ENCODE measurements at places on chromosomes 11 and 22.

DNA sequence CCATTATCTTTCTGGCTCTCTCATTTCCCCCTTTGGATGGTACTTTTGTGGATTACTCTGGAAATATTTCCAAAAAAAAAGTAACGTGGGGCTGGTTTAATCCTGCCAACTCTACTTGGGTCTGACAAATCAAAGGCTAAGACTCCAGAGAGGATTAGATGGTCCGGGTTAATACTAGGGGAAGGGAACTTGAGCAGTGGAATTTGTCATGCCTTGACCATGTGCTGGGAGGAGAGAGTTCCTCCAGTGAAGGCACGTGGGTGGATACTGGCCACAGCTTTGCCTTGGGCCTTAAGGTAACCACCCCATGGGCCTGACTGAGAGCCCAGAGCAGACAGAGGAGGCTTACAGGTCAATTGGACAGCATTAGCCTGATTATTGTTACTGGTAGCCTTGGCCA, 120.3 kb downstream of the NAV2 start:
- no peak for DNase-seq

GRCh38 chr11:2207773-2208621, 36.4 kb upstream of the TH start:
- no peak for DNase-seq

DNA sequence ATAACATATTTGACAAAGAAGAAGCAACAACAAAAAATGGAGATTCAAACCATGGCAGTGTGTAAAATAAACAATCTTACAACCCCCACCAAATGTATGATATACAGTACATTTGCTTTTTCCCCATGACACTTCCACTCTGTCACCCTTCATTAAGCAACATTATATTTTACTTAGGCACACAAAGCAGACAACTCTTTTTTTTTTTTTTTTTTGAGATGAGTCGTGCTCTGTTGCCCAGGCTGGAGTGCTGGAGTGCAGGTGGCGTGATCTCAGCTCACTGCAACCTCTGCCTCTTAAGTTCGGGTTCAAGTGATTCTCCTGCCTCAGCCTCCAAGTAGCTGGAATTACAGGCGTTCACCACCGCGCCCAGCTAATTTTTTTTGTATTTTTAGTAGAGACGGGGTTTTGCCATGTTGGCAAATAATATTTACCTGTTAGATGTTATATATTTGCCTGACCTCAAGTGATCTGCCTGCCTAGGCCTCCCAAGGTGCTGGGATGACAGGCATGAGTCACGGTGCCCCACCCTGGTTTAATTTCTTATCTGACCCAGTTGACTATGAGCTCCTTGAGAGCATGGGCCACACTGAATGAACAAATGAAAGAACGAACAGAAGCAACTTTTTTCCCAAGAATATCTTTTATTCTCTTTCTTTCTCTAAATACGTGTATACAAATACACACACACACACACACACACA, 5.5 kb upstream of the PCF11 start:
- DNase-seq, result no peak

DNA sequence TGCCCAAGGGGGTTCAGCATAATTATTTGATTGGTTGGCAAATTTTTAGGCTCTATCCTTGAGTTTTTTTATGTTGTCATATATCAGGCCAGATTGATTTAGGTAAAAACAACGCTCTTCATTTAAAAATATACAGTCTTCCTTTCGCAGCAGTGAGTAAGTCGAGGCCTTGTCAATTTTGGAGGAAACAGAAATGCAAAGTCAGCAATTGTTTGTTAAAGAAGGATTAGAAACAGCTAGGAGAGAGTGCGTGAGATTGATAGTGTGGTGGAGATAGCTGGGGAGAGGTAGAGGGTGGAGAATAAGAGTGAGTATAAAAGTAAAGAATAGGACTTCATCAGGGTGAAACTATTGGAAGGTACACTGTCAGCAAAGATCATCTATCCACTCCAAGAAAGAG, 830.8 kb downstream of the LUZP2 start:
- DNase-seq, result no peak

DNA sequence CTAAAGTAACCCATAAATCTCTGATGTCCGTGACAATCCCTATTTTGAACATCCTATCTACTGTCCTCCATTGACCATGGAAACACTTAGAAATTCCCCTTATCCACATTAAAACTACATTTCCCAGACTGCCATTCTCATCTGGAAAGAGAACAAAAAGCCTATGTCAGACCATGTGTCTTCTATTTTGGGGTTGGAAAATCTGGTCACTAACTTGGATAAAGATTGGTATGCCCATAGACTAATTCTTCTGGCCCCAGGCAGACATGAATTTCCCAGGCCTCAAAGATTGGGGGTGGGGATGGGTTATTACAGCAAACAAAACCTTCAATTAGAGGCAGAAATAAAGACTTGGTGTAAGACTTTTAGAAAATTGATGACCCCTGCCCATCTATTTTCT, 30.9 kb upstream of the CREB3L1 start:
- DNase-seq, result no peak

GRCh38 chr22:40220316-40221054, 42.8 kb downstream of the TNRC6B start:
- no peak for DNase-seq

- DNase-seq, result no peak
Observed at GRCh38 chr22:37994049-37994448, 9.7 kb upstream of the SOX10 start.

- DNase-seq, result no peak
Observed at GRCh38 chr11:75919525-75919924, 104.5 kb downstream of the UVRAG start.

DNA sequence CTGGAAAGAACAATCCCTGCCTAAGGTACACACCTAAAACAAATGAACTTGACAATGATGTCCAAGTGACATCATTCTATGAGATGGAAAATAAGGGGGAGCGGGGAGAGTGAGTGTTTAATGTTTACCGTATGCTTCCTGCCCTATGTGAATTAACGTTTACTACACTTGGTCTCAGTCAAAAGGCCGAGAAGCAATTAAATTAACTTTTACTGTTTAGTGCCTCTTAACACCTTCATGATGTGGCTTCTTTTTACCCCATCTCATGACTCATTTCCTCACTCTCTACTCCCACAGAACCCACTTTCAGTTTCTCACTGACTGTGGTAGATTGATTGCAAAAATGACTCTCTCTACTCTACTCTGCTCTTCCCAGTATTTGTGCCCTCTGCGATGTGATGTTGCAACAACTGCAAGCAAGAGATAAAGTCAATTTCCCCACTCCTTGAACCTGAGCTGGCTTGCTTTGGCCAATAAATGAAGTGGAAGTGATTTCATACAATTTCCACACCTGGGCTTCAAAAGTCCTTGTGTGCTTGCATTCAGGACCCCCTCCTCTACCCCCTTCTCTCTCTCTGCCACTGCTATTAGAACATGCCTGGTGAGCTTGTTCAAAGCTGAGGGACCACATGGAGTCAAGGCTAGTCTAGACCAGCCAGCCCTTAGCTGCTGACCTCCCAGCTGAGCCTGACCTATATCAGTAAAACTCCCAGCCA, 11.6 kb upstream of the ALKBH3 start:
- peak; percentile 76 for DNase-seq

GRCh38 chr11:70313945-70314344, 43.5 kb downstream of the PPFIA1 start:
- DNase-seq, result no peak

DNA sequence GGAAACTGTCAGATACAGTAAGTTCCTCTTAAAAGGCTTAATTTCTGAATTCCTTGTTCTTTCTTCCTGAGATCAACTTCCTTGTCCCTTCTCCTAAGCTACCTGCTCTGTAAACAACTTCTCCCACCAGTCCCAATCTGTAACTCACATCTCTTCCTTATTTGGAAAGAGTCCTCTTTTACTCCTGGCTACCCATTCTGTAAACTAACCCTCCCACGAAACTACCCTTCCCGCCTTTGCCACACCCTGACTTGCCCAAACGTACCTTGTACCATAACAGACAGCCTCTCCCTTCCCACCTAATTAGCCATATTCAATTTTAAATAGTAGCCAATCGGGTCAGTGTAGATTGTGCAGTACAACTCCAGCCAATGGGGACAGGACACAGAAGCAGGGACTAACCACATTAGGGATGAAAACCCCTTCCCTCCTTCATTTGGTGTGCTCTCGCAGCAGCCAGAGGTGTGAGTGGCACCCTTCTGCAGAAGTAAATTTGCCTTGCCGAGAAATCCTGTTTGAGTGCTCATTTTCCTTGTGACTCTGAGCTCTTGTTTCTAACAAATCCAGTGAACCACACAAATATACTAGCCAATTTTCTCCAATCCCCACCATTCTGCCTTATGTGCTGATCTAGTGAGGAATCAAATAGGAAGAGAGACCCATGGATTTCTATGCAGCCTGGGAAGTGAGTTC, 49.5 kb downstream of the ZNF280B start:
- DNase-seq, result no peak

- no peak for DNase-seq
Observed at GRCh38 chr11:12728417-12728816, 54.2 kb downstream of the TEAD1 start.

- no peak for DNase-seq
Observed at GRCh38 chr11:94217705-94218104, 86.7 kb upstream of the IZUMO1R start.

- no peak for DNase-seq
Observed at GRCh38 chr11:19763330-19763729, 50.7 kb downstream of the NAV2 start.

DNA sequence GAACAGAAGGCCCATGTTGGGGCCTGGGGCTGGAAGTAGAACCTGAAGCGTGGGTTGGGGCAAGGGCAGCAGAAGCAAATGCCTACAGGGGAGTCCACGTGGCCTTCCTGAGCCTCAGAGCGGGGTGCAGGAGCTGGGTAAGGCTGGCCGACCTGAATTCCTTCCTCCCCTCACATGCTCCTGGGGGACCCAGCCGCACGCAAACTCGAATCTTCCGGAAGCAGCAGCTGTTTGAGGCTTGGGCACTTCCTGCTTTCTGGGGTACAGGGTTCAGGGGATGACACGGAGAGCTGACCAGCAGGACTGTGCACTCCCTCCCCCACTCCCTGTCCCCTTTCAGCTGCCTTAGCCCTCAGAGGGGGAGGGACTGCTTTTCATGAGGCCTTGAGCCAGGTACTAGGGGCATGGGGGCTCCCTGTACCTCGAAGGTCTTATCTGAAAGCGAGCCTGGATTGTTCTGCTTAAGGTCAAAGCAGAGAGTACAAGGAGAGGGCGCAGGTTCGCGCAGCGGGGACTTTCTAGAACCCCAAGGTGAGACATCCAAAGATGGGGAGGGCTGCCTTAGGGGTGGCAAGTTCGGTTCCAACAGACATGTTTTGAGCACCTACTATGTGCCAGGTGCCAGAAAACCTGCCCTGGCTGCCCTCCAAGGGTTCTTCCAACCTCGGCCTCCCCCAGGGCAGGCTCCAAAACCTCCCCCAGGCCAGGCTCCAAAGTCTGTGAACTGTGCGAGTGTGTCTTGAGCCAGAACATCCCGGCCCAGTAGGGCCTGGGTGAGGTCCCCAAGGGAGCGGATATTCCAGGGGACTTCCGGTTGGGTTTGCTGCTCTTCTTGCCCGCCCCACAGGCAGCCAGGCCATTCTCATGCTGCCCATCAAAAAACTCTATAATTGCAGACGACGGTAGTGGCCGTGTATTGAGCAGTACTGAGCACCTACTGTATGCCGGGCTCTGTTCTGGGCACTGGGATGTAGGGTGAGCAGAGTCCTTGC, 1.7 kb downstream of the NCF4 start:
- peak; percentile 77 for DNase-seq

GRCh38 chr22:28051787-28052356, 132.8 kb upstream of the PITPNB start:
- DNase-seq, result peak; percentile 24

DNA sequence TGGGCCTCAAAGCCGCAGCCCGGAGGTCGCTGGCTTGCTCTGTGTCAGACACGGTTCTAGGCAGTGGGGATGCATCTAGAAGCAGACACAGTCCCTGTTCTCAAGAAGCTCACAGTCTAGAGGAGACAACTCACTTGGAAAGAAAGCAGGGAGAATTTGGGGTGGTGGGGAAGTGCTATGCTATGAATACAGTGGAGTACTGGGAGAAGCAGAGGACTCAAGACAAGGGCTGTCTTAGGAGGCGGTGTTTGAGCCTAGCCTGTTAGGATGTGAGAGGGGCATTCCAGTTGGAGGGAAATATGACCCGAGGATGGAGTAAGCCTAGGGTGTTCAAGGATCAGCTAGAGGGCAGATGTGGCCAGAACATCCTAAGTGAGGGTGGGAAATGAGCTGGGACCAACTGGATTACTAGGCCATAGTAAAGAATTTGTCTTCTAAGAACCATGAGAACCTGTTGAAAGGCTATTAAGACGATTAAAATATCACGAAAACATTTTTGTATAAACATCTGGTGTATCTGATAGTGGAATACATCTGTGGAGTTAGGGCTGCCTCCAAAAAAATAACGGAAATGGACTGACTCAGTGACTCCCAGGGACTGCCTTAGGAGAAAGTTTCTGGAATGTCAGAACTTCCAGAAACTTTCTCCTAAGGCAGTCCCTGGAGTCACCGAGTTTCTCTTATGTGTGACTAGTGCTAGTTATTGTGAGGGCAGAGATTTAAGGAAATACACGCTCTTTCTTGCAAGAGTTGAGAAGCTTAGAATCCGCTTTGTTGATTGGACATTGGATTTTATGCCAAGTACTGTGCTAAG, 1.1 kb upstream of the PITPNB start:
- DNase-seq, result no peak

GRCh38 chr22:42632096-42632495, 8.3 kb downstream of the ATP5MGL start:
- peak; percentile 26 for DNase-seq

DNA sequence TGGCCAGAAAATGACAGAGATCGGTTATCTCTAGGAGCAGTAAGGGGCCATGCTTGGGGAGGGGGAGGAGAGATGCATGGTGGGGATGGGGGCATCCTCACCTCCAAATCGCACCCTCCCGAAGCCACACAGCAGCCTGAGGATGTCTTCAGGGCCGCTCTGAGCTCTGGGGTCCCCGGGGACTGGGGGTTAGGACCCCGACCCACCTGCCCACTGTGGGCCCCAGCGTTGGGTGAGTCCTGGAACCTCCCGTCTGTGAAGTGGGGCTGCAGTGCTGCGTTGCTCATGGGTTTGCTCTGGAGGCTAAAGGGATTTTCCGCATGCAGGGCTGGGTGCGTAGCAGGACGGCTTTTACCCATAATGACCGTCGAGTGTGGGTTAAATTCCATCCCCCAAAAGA, 1046.3 kb downstream of the BRD1 start:
- peak; percentile 9 for DNase-seq

DNA sequence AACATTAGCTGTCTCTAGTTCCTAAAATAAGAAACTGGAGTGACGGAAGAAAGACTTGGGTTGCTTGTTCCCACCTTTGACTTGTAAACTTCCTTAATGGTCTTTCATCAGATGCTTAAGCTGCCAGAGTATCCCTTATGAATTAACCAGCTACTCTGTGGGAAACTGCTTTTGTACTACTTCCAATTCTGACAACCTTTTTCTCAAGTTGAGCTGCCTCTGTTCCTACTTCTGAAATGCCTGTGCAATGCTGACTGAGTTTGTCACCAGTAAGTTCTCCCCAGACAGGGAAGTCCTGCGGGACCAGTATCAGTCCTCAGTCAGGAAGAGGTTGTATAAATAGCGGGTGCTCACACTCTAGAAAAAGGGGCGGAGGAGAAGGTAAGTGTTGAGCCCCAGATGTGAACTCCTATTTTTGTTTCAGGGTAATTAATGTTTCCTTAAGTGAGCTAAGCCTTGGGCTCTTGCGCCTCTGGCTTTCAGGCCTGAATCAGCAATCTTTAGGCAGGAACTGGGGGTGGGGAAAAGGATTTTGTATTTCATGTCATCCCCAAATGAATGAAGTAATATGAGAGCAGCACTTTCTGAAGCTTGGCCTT, 67.2 kb downstream of the CECR2 start:
- no peak for DNase-seq

GRCh38 chr11:117643606-117644300, 153.3 kb downstream of the DSCAML1 start:
- DNase-seq, result no peak

Data from GM13976 (cell line).